ENCODE measurements at places on chromosomes 7 and 10. TPM values are rescaled to one million over a fixed set of nuclear protein-coding genes. Genes with fewer than 3 reads are reported as not detected.

GRCh38 chr7:100680576-100681271 lies 7.2 kb downstream of the GNB2 start:
- H3K4me3 ChIP-seq = no peak overlapping the region
- no peak overlapping the region for H3K27ac ChIP-seq
- peaks cover 20% of the 10 kb centered on the region for H3K36me3 ChIP-seq
- H3K4me1 ChIP-seq = peaks cover 28% of the 10 kb centered on the region
- DNase-seq = no peak
- H3K27me3 ChIP-seq = no peaks in the 10 kb centered on the region

The CFAP43 gene
- total RNA-seq = not detected

- H3K27me3 ChIP-seq = no peaks in the 10 kb centered on the region
- no peaks in the 10 kb centered on the region for H3K36me3 ChIP-seq
- DNase-seq = no peak
- H3K4me1 ChIP-seq = no peaks in the 10 kb centered on the region
- H3K4me3 ChIP-seq = no peak overlapping the region
Measured at GRCh38 chr10:43898592-43898991, 249.9 kb upstream of the ZNF32 start.

The TMEM213 gene
- not detected for total RNA-seq

- DNase-seq = no peak
- H3K27ac ChIP-seq = no peak overlapping the region
- no peak overlapping the region for H3K4me3 ChIP-seq
Measured at GRCh38 chr10:78863906-78864239, 204.9 kb upstream of the ZMIZ1 start.

DNA sequence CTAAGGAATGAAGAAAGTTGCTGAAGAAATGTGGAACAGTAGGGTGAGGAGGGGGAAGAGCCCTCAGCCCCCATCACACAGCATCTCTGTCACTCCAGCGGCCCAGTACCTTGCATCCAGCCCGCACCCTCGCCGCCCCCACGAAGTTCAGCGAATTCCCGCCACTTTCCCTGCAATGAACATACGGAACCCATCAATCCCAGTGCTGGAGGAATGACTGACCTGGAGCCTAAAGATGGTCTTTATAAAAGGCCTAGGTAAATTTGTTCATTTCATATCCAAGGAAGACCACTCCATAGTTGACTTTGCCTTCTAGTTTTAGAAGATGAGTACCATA lies 779 bp upstream of the KIF5B start:
- peak overlapping the region; percentile 98 for H3K4me3 ChIP-seq
- H3K27ac ChIP-seq = peak overlapping the region; percentile 92
- peaks cover 16% of the 10 kb centered on the region for H3K36me3 ChIP-seq

- no peaks in the 10 kb centered on the region for H3K27me3 ChIP-seq
- peaks cover 22% of the 10 kb centered on the region for H3K4me1 ChIP-seq
- no peak overlapping the region for H3K4me3 ChIP-seq
- no peak for DNase-seq
Measured at GRCh38 chr10:6278519-6279120, 75.9 kb downstream of the PFKFB3 start.

The LRRC61 gene
- 23.5 TPM for total RNA-seq

GRCh38 chr7:44964384-44964830 lies 14.4 kb downstream of the MYO1G start:
- peak overlapping the region; percentile 8 for H3K27ac ChIP-seq
- no peak for DNase-seq
- H3K4me1 ChIP-seq = peaks cover 22% of the 10 kb centered on the region
- no peaks in the 10 kb centered on the region for H3K27me3 ChIP-seq
- no peak overlapping the region for H3K4me3 ChIP-seq
- H3K36me3 ChIP-seq = peaks cover 44% of the 10 kb centered on the region

- no peak overlapping the region for H3K4me3 ChIP-seq
- DNase-seq = no peak
- no peak overlapping the region for H3K27ac ChIP-seq
- no peaks in the 10 kb centered on the region for H3K36me3 ChIP-seq
- no peaks in the 10 kb centered on the region for H3K4me1 ChIP-seq
Measured at GRCh38 chr7:41328131-41328530, 374.8 kb downstream of the INHBA start.
